ENCODE measurements at places on chromosomes 13 and 19.

DNA sequence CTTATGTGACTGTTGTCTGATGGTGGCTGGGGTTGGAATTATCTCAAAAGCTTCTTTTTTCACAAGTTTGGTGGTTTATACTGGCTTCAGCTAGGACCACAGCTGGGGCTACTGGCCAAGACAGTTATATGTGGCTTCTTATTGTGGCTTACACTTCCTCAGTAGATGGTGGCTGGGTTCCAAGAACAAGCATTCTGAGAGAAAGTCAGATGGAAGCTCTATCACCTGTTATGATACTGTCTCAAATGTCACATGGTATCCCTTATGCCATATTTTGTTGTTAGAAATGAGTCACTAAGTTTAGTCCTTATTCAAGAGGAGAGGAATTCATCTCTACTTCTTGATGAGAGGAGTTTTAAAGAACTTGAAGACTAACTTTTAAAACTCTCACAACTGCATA lies 41.6 kb downstream of the NDFIP2 start:
- peak; percentile 84 for DNase-seq

- DNase-seq, result no peak
Measured at GRCh38 chr19:31339411-31339810, 9.8 kb downstream of the TSHZ3 start.

- DNase-seq, result no peak
Measured at GRCh38 chr13:21216332-21216731, 39.9 kb downstream of the MRPL57 start.

DNA sequence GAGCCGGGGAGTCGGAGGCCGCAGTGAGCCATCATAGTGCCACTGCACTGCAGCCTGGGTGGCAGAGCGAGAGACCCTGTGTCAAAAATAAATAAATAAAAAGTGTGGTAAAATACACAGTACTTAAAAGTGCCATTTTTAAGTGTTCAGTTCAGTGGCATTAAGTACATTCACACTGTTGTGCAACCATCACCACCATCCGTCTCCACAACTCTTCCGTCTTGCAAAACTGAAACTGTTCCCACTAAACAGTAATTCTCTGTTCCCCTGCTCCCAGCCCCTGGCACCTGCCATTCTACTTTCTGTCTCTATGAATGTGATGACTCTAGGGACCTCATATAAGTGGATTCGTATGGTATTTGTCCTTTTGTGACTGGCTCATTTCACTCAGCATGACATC lies 13.3 kb downstream of the SLC25A42 start:
- no peak for DNase-seq

DNA sequence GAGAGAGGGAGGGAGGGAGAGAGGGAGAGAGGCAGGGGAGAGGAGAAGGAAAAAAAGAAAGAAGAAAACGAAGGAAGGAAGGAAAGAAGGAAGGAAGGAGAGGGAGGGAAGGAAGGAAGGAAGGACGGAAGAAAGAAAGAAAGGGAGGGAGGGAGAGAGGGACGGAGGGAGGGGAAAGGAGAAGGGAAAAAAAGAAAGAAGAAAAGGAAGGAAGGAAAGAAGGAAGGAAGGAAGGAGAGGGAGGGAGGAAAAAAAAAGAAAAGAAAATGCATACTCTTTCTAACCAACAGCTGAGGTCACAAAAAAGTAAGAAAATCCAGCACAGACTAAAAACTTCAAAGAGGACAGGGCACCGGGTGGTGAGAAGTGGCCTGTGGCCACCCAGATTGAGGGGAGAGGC lies 109.7 kb downstream of the GNG7 start:
- DNase-seq, result no peak

DNA sequence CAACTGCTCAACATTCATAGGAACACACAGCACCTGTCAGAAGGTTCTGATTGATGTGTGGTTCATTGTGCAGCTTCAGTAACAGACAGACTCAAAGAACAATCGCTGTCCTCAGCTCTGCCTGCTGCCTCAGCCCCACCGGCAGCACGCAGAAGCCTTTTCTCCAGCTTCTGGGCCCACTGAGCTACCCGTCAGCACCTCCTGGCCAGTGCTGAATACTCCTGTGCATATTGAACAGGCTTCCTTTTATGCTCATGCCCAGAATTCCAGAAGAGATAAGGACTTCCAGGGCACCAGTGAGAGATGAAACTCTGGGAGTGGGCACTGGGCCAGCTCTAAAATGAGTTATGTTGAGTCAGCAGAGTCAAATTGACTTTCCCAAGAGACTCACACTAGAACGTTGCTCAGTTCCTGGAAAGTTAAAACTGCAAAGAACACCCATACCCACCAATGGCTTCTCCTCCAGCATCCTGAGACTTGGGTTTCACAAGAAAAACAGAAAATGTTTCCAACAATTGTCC lies 119.3 kb downstream of the COL4A1 start:
- DNase-seq, result no peak

DNA sequence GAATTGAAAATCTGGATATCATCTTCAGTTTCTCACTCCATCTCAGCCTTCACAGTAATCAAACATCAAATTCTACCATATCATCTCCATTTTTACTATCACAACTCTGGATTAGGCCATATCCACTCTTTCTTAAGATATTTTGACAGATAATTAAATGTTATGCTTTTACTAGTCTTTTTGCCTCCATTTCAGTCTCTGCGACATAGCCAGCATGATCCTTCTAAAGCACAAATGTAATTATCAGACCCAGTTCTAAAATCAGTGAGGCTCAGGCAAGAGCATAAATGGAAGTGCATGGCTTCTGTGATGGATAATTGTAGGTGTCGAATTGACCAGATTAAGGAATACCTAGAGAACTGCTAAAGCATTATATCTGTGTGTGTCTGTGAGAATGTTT lies 307.7 kb downstream of the PCDH20 start:
- no peak for DNase-seq

DNA sequence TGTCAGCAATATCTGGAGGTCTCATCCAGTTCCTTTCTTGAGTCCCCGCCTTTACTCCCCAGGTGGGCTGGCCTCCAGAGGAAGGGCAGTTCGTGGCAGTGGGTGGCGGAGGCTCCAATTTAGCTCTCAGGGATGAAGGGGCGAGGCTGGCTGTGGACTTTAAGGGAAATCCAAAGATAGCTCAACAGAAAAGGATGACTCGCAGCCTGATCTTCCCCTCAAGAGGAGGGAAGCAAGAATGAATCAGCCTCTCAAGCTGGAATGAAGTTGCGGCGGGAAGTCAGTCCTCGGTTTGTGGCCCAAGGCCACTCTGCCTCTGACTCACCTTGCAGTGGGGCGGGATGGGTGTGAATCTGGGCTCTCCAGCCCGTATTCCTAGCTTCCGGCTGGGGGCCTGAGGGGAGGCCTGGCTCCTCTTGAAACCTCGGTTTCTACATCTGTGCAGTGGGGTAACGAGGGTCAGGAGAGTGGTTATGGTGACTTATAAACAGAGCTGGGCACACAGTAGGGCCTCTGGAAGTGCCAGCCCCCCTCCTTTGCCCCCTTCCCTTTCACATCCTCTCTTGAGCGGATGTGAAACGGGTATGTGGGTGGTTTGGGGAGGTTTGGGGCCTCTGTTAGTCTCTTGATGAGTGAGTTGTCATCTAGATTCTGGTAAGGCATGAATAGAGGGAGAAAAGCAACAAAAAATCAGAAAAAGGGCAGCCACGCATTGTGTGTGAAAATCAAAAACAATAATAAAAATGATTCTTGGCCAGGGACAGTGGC lies 10.5 kb upstream of the SMG9 start:
- DNase-seq, result peak; percentile 97

DNA sequence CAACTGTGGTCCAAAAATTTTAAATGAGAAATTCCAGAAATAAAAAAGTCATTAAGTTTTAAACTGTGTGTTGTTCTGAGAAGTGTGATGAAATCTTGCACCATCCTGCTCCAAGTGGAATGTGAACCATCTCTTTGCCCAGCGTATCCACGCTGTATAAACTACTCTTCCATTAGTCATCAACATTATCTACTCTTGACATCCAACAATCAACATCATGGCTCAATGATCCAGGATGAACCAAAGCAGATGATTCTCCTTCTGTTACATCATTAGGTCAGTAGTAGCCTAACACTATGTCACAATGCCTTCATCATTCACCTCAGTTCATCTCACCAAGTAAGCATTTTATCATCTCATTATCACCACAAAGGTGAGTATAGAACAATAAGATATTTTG lies 55.3 kb downstream of the SUCLA2 start:
- no peak for DNase-seq

GRCh38 chr19:9914315-9915207 lies 21.8 kb downstream of the OLFM2 start:
- DNase-seq, result peak; percentile 74

DNA sequence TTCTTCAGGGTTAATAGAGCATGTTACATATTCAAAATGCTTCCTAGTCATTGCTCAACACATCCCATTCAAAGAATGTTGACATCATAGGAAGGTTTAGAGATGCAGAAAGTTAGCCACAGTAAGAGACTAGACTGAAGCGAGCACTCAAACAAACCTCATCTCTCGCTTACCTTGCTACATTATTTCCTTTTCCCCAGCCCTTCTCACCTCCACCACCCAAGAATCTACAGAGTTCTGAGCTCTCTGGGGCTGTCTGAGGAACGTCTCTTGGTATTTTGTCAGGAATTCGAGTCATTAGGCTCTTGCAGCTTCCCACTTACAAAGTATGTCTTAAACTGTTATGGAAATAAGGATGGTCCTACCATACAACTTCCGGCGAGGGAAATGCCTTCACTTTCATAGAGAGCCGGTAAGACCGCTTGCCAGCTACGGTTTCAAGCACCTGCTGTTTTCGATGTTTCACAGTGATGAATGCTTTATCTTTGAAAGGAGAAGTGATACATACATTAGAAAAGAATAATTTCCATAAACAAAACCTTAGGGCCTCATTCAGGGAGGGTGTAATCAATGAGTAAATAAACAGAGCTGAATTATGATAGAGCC lies 65.1 kb downstream of the FLT1 start:
- peak; percentile 91 for DNase-seq

- no peak for DNase-seq
Measured at GRCh38 chr19:33508009-33508408, 13.6 kb downstream of the PEPD start.

DNA sequence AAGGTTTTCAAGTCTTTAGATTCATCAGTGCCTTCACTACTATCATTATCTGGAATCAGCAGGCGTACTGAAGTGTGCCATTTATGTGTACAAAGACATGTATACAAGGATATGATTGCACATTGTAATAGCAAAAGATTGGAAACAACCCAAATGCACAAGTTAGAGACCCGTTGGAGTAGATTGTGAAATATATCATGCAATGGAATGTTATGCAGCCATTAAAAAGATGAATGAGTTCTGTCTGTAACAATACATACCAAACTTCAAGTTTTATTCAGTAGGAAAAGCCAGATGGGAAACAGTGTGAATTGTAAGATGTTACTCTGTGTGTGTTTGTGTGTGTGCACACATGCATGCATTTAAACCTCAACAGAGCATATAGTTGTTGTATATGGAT lies 97.9 kb downstream of the DGKH start:
- no peak for DNase-seq
